Activated T-helper 2 cell treated with anti-CD3 and anti-CD28 coated beads, Interferon-gamma antibody, Interleukin-2, Interleukin-4, amounts not matched to agents 10 μg/mL and 5 μg/mL and 100 μg/mL, durations not matched to agents 14 hours and 24 hours and 36 hours (primary cell): ENCODE measurements at places on chromosomes 6 and 20. TPM values are rescaled to one million over a fixed set of nuclear protein-coding genes. Genes with fewer than 3 reads are reported as not detected.

Gene LCA5
- total RNA-seq = 0.09 and 0.18 TPM in 2 replicates

Gene SLC13A3
- not detected in 2 replicates for total RNA-seq

Gene SEMG1
- not detected in 2 replicates for total RNA-seq

Gene ELOVL4
- total RNA-seq = 0.76 and 0.98 TPM in 2 replicates

Gene FAM209B
- total RNA-seq = 0.97 and 1.8 TPM in 2 replicates

Gene LRRN4
- total RNA-seq = 0.11 TPM in 1 of 2 replicates, not detected in the other

Gene PNPLA1
- total RNA-seq = not detected in 2 replicates

Gene CLPSL1
- total RNA-seq = not detected in 2 replicates

Gene TBX18
- total RNA-seq = not detected in 2 replicates

Gene SSTR4
- total RNA-seq = not detected in 2 replicates

Gene EDN1
- total RNA-seq = 0.09 TPM in 2 replicates

Gene FGD2
- total RNA-seq = 0.64 and 0.87 TPM in 2 replicates

Gene SOX12
- total RNA-seq = 14.4 and 15.0 TPM in 2 replicates

Gene SMIM8
- 6.3 and 10.3 TPM in 2 replicates for total RNA-seq

Gene PCSK2
- not detected in 2 replicates for total RNA-seq

Gene MEI4
- total RNA-seq = not detected in 2 replicates

Gene HDGFL1
- total RNA-seq = not detected in 2 replicates

Gene OR2H1
- total RNA-seq = not detected in 2 replicates
